T-helper 2 cell (primary cell): ENCODE measurements at places on chromosomes 16 and 17.
A peak's percentile ranks its signal among the peaks of the same experiment; 100 is the strongest.

- DNase-seq, result peak; percentile 49
Measured at GRCh38 chr17:68613739-68614298, 12.7 kb upstream of the FAM20A start.

GRCh38 chr16:25031132-25031440 is 15.9 kb upstream of the ARHGAP17 start:
- no peak for DNase-seq

DNA sequence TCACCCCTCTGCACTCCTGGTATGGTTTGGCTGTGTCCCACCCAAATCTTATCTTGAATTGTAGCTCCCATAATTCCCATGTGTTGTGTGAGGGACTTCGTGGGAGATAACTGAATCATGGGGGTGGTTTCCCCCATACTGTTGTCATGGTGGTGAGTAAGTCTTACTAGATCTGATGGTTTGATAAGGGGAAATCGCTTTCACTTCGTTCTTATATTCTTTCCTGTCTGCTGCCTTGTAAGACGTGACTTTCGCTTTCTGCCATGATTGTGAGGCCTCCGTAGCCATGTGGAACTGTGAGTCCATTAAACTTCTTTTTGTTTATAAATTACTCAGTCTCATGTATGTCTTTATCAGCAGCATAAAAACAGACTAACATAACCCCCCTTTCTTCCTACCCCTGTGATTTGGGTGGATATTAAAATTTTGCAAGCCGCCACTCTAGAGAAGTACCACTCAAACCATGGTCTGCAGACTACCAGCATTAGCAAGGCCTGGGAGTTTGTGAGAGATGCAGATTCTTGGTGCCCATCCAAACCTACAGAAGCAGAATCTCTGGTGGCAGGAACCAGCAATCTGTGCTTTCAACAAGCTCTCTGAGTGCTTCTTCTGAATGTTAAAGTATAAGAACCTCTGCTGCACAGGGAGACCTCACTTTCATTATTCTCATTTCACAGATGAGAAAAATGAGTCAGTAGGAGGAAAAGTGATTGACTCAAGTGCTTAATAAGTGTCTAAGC is 999.5 kb upstream of the EEF2KMT start:
- no peak for DNase-seq

DNA sequence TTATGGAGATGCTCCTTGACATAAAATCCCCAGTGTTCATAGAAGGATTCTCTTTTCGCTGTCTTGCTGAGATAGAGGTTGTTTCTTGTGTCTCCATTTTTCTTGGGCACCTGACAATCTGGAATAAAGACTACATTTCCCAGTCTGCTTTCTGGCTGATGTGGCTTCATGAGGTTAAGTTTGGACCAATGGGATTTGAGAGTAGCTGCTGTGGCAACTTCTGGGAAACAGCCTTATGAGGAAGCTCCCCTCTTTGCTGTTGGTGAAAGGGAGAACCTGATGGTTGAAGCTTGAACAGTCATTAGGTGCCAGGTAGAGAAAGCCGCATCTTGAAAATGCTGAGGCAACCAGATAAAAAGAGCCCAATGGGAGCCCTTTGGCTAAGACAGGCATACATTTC is 24.4 kb downstream of the HS3ST4 start:
- DNase-seq, result no peak

- DNase-seq, result no peak
Measured at GRCh38 chr17:40597156-40597555, 31.9 kb upstream of the CCR7 start.

DNA sequence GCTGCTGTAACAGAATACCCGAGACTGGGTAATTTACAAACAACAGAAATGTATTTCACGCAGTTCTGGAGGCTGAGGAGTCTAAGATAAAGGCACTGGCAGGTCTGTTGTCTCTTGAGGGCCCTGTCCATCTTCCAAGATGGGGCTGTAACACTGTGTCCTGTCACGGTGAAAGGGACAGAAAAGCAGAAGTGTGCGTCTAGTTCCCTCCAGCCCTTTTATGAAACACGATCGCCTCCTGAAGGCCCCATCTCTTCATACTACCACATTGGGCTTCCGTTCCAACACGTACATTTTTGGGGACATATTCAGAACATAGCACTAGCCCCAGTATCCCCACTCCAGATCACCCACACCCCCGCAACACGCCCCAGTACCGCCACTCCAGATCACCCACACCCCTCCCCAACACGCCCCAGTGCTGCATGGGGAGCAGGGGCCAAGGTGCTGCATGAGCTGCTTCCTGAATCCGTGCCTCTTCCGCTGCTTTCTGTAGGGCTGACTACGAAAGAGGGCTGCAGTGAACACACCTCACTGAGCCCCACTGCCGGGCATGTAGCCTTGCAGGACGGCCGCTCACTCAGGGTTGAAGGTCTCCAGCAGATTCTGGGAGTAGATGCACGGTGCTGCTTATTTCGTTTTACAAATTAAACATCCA is 91.9 kb downstream of the RPTOR start:
- DNase-seq, result no peak

- no peak for DNase-seq
Measured at GRCh38 chr16:64211331-64211730, 910.5 kb downstream of the CDH11 start.

DNA sequence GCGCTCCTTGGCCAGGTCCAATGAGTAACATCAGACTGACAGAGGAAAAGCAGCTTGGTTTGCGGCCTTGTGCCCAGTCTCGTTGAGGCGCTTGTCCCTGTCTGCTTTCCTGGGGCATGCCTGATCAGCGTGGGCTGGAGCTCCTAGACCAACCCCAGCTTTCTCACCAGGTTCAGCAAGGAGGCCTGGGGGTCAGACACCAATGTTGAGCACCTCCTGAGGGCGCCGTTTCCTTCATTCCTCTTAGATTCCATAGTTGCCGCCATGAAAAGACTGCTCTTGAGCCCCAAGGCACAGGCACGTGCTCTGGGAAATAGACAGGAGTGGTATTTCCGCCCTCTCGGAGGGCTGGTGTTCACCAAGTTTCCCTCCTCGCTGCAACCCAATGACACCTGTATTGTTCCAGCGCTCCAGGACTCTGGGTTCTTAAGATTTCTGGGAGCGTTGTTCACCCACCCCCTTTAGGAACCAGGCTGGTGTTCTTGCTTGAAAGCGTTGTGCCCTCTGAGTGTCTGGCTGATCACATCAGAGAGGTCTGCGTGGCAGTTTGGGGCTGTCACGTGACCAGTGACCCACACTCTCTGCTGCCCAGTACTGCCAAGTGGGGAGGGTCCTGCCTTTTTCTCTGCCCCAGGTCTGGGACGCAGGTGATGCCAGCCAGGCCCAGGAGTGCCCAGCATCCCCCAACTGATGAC is 18.0 kb downstream of the KCTD2 start:
- DNase-seq, result no peak

DNA sequence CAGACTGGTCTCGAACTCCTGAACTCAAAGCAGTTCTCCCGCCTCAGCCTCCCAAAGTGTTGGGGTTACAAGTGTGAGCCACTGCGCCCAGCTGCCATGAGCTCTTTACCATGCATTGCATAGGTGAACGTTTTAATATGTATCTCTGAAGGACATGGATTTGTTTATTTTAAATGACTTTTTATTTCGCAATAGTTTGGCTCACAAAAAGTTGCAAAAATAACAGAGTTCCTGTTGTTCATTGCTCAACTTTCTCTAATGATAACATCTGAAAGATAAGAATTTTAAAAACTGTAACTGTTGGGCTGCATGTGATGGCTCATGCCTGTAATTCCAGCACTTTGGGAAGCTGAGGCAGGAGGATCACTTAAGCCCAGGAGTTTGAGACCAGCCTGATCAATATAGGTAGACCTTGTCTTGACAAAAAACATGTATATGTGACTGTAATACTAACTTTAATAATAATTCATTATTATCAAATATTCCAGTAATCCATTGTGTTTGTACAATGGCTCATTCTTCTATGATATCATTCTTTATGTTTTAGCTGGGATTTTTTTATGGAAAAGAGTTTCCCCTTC is 80.1 kb downstream of the ABCC1 start:
- no peak for DNase-seq

- DNase-seq, result no peak
Measured at GRCh38 chr16:69709456-69710084, 16.8 kb downstream of the NQO1 start.

- DNase-seq, result no peak
Measured at GRCh38 chr16:85068746-85069145, 41.2 kb downstream of the KIAA0513 start.

- DNase-seq, result no peak
Measured at GRCh38 chr17:77478281-77478680, 337.5 kb downstream of the SEC14L1 start.

GRCh38 chr17:78658281-78658785 is 81.1 kb upstream of the DNAH17 start:
- DNase-seq, result no peak

DNA sequence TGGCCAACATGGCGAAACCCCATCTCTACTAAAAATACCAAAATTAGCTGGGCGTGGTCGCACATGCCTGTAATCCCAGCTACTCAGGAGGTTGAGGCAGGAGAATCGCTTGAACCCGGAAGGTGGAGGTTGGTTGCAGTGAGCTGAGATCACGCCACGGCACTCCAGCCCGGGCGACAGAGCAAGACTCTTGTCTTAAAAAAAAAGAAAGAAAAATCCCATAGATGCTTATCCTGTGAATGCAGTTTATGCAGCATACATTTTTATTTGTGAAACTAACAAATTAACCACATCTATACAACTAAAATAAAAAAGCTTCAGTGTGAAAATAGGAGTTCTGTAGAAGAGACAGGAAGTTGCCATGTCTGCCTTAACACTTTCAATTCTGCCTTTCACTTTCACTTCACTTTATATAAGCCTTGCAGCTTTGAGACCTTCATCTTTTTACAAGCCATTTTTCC is 7.1 kb downstream of the IGSF6 start:
- no peak for DNase-seq

- DNase-seq, result no peak
Measured at GRCh38 chr17:73566905-73567782, 77.1 kb downstream of the SDK2 start.

- DNase-seq, result no peak
Measured at GRCh38 chr17:31472137-31472536, 80.7 kb downstream of the RAB11FIP4 start.

DNA sequence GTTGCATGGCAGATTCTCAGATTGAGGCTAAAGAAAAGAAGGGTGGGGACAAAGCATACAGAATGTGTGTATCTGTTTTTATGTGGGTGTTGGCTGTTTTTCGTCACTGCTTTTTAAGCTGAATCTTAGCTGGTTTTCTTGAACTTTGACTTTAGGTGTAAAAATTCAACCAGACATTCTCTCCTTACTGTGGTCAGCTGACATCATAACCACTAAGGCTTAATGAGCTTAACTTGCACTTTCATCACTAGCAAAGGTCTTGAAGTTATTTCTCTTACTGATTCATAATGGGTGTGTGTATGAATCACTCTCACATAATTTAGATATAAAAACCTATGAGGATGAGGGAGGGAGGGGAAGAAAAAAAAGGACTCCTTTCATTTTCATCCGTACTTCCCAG is 4.0 kb upstream of the CDC6 start:
- DNase-seq, result no peak

GRCh38 chr17:62083651-62084050 is 18.6 kb upstream of the MED13 start:
- DNase-seq, result no peak
